ENCODE measurements at places on chromosomes 16 and 17.

- peak; percentile 25 for DNase-seq
Observed at GRCh38 chr17:60600490-60601446, 775 bp downstream of the PPM1D start.

GRCh38 chr17:781805-782731 lies at the start of the genes GLOD4 and MRM3:
GLOD4 (minus strand) TSS chr17:782280; CDS start chr17:782255, 25 bp downstream.
MRM3 (plus strand) TSS chr17:782353; CDS start chr17:782379, 26 bp downstream.
- DNase-seq = peak; percentile 91

- DNase-seq = no peak
Observed at GRCh38 chr17:32266051-32266388, 388 bp downstream of the RHBDL3 start.

- DNase-seq = no peak
Observed at GRCh38 chr17:38900978-38901656, 24.3 kb upstream of the LASP1NB start.

- DNase-seq = no peak
Observed at GRCh38 chr17:37360632-37361031, 15.2 kb upstream of the C17orf78 start.

GRCh38 chr16:67277999-67278772 lies 1.1 kb upstream of the PLEKHG4 start:
- DNase-seq = no peak

- DNase-seq = no peak
Observed at GRCh38 chr17:29076722-29077121, 33.8 kb downstream of the PIPOX start.

GRCh38 chr16:19294156-19294649 lies 8.7 kb downstream of the CLEC19A start:
- DNase-seq = no peak

DNA sequence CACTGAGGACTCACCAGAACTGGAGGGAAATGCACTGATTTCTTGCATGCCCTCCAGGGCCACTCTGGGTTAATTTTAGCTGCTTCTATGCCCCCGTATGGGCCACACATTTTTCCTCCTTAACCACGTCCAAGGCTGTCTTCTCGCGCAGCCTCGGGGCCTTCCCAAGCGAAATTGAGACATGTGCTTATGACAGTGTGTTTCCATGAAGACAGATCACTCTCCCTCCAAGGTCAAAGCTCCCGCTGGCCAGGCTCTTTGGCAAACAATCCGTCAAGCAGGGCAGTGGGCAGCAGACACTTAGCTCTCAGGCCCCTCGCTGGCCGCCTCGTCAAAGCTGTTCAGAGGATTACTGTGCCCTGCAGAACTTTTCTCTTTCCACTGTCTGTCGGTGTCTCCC lies 243.0 kb upstream of the N4BP1 start:
- no peak for DNase-seq

DNA sequence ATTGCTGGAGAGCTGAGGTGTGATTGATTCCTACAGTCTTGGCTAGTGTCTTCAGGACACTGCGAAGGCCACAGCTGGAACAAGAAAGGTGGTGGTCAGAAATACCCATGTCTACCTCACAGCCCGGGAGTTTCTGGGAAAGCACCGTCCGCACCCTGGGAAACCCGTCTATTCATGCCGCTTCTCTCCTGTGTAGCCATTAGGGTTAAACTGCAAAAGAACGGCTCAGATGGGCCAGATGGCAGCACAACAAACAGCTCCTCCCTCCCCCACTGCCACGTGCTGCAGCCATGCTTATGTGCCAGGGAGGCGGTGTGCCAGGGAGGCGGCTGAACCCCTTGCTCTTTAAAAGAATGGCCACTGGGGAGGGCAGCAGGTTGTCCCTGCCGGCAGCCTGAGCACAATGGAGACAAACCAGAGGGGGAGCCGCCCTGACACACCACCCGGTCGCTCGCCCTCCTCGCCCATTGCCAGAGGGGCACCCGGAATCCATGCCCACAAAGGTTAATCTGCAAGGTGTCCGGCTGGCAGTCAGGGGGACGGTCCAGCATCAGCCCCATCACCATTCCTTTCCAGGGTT lies 65.2 kb downstream of the CYTH1 start:
- no peak for DNase-seq

- no peak for DNase-seq
Observed at GRCh38 chr16:25192096-25192495, 24.7 kb upstream of the AQP8 start.

GRCh38 chr17:78529251-78529650 lies 47.9 kb downstream of the DNAH17 start:
- no peak for DNase-seq

GRCh38 chr17:43641416-43641815 lies 20.3 kb downstream of the MEOX1 start:
- DNase-seq = no peak

DNA sequence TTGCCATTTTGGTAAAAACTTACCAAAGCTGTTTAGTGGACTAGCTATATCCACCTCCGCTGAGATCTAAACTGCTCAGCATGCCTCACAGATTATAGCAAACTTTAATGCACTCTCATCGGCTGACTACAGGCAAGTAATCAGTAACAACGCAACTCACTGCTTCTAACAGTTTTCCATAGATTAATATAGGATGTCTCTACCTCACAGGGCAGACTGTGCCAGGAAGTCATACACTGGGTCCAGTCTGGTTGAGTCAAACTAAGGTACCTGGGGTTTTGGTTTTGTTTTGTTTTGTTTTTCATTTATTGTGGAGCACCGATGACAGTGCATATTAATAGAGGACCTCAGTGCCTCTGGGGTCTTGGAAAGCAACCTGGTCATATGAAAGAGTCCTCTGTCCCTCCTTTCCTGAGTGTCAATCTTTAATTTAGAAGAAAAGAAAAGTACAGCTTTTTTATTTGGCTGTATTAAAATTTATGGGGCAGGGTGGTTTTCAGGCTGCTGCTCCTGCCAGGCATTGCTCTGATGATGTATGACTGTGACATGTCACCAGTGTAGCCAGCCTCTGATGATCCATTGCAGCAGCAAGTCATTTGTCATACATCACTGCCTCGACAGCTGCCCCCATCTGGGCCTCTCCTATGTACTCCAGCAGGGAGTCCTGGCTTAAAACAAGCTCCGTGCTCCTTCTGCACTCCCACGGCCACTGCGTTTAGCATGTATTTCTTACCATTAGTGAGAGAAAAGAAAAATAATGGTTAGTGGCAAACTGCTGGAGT lies 854.1 kb downstream of the KCNJ2 start:
- no peak for DNase-seq

DNA sequence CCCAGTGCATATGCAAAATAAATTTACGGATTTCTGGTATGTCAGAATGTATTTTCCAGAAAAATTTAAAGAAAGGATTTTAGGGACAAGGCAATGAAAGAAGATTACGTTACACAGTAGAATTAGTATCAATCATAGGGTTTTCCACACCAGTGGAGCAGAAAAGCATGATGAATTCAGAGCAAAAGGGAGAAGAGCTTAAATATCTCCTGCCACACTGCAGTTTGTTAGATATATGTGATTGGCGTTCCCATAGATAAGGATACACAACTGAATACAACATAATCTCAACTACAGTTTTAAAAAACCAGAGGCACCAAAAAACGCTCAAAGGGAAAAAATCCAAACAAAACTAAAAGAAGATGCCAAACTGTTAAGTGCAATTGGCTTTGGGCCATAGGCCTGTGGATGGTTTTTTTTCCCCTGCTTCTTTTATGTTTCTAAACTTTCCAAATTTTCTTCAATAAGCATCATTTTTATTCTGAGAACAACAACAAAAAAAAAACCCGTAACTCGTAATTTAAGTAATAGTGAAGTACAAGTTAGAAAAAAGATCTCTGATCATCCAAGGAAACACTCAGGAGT lies 22.3 kb downstream of the MARF1 start:
- DNase-seq = no peak

DNA sequence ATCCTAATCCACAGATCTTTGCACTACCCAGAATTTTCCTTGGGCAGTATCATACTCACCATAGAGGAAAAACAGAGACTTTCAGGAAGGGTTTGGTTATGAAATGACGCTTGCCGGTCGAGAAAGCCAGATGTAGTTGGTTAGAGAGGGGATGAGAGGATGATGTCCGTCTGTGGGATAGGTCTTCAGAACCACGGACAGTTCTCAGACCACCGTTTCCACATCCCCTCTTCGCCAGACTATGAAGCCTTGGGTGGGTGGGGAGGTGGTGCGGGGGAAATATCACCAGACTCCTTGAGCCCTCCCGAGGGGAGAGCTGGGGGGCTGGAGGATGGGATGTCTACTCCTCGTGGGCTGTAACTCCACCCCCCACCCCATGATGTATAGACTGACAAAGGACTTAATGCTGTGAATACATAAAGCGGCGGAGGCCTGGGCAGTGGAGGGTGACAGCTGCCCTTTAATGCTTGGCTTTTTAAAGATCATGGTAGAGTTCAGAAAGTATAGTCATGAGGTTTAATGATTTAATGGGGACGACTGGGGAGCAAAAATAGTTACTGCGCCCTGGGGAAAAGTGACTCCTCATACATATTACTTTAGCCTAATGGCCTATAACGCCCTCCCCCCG lies 96.6 kb downstream of the MRM1 start:
- DNase-seq = no peak

- no peak for DNase-seq
Observed at GRCh38 chr16:72561-73548, at the start of gene RHBDF1. RHBDF1 (minus strand) TSS chr16:72631; CDS start chr16:65015, 7,616 bp downstream.

DNA sequence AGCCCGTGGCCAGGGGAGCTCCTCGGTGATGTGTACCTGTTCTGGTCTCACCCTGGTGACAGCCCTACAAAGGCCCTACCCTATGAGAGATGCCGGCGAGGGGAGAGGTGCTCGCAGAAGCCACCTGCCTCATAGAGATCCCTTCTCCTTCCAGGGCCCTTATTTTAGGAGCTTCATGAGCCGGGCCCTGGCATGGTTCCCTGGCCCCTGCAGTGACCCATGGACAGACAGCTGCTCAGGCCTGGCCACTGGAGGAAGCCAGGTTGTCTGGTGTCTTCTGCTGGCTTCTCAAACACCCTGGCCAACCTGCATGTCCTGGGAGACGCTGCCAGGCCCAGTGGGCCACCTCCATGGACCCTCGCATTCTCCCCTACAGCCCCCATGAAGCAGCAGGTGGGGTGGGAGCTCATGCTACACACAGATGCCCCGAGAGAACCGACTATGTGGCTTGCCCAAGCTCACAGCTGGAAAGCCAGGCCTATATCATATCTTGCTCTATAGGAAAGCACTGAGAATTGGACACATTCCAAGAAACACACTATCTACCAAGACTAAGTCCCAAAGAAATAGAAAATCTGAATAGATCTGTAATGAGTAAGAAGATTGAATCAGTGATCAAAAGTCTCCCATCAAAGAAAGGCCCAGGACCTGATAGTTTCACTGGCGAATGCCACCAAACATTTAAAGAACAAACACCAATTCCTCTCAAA lies 7.2 kb upstream of the AATK start:
- DNase-seq = no peak

DNA sequence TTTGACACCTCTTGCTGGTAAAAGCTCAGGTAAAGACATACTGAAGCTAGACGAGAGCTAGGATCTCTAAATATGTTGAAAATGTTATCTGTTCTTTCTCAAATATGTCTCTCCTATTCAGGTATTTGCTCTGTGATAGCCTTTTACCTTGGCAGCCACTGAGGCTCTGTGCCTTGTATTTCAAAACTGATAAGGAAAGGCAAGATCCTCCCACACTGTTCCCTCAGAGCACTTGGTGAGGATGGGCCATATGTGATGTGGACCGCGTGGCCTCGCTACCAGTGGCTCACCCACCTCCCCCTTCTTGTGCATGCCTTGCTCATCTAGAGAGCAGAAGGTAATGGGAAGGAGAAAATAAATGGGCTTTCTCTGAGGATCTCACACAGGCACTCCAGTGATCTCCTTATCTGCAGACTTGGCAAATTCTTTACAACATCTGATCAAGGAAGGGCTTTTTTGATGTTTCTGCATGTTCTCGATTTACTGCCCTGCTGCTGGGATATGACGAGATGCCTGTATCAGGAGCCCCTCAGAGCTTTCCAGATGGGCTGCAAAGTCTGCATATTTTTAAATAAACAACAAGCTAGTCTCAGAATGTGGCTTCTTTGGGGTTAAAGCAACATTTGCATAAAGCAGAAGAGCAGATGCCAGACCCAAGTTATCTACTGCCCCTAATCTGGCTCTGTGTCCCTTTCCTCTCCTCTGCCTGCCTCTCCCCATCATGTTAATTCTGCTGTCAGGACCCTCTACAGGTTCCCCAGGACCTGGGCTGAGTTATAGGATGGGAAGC lies 16.9 kb downstream of the HOXB1 start:
- DNase-seq = no peak

DNA sequence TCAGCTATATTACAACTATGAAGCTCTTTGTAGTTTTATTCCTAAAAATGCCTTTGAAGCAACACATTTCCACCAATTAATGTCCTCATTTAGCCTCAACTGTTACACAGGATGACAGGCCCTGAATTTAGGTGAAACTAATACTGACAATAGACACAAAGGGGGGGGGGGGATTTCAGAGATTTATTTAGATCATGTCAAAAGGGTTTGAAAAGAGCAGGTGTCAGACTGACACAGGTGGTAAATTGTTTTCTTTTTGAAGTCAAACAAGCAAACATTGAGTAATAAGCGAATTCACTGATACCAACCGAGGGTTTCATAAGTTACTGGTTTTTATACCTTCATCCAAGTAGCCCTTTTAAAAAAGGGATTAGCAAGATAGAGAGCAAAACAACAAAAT lies 40.8 kb downstream of the KANSL1 start:
- DNase-seq = no peak

DNA sequence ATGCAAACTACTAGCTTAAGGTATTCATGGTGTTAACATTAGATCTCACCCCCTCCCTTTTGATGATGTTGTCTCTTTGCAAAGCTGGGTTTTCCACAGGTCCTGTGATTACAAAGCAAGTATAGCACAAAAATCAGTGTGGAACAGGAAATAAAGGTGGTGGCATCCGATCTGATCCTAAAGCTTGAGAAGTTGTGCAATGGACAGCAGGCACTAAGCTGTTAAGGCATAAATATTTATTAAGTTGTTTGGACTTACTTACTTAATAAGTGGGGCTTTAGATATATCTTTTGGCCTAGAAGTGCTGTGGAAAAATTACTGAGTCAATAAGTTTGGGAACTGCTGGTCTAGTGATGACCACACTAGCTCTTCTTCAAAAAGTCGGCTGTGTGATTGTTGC lies 5.0 kb downstream of the GLP2R start:
- DNase-seq = no peak

- no peak for DNase-seq
Observed at GRCh38 chr16:17271687-17272086, 199.1 kb downstream of the XYLT1 start.

- no peak for DNase-seq
Observed at GRCh38 chr16:30924076-30924912, 922 bp downstream of the FBXL19 start.

GRCh38 chr17:80899402-80900268 lies 92.0 kb upstream of the CHMP6 start:
- DNase-seq = peak; percentile 68

GRCh38 chr17:76997981-76998531 lies 129.9 kb downstream of the MGAT5B start:
- no peak for DNase-seq

DNA sequence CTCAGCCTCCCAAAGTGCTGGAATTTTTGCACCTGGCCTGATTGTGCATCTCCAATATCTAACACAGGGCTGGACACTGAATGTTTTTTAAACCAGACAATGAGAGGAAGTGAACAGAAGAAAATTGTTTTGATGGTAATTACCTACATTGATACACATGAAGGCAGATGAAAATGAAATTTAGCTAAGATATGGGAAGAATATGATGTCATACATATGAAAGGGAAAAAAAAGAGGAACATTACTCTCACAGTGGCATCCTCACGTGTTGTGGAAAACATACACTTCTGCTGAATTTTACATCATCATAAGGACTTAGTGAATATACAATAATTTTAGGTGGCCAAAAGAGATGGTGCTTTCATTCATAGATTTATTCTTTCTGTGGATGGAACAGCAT lies 111.7 kb downstream of the SYCE1L start:
- DNase-seq = no peak

Measured in stimulated activated CD8-positive, alpha-beta memory T cell treated with anti-CD3 and anti-CD28 coated beads, Interleukin-7, amount 100 ng/mL, for 24 hours (primary cell).